ENCODE measurements at places on chromosomes 5 and 9. TPM values are rescaled to one million over a fixed set of nuclear protein-coding genes. Genes with fewer than 3 reads are reported as not detected.

CCL21 gene
- total RNA-seq = not detected

PLK2 gene
- total RNA-seq = 3.3 TPM

PCDHA9 gene
- total RNA-seq = not detected

GRCh38 chr5:43191740-43192557 is at the start of gene NIM1K:
TSS of gene NIM1K (plus strand) at chr5:43192225. CDS start at chr5:43245776, 53,551 bp downstream.
- H3K27ac ChIP-seq = peak within 1 kb of the TSS; percentile 28
- peaks cover 28% of the 10 kb centered on the region for H3K4me1 ChIP-seq
- H3K4me3 ChIP-seq = peak within 1 kb of the TSS; percentile 77
- H3K27me3 ChIP-seq = peaks cover 21% of the 10 kb centered on the region
- H3K36me3 ChIP-seq = peaks cover 6% of the 10 kb centered on the region

GRCh38 chr5:140166911-140167310 is 8.1 kb upstream of the CYSTM1 start:
- no peak for DNase-seq
- H3K4me1 ChIP-seq = peaks cover 6% of the 10 kb centered on the region
- no peaks in the 10 kb centered on the region for H3K36me3 ChIP-seq
- no peak overlapping the region for H3K4me3 ChIP-seq
- H3K27me3 ChIP-seq = peaks cover 5% of the 10 kb centered on the region

DNA sequence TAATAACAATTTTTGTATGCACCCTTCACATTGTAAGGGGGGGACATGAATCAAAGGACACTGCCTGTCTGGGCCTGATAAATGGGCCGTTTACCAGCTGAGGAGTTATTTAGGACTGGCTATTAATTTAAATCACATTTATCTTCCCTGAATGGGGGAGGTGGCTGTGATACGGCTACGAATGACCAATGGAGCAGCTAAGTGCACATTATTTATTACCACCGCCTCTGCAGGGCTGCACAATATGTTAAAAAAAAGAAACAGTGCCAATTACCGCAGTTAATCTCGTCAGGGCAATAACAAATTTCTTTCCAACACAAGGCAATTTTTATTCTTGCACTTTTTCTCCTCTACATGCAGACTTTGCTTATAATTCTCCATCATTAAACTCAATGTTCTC is 318.4 kb downstream of the IRX2 start:
- no peak overlapping the region for H3K27ac ChIP-seq
- H3K4me1 ChIP-seq = no peaks in the 10 kb centered on the region
- DNase-seq = no peak
- H3K4me3 ChIP-seq = no peak overlapping the region
- H3K27me3 ChIP-seq = no peaks in the 10 kb centered on the region

DNA sequence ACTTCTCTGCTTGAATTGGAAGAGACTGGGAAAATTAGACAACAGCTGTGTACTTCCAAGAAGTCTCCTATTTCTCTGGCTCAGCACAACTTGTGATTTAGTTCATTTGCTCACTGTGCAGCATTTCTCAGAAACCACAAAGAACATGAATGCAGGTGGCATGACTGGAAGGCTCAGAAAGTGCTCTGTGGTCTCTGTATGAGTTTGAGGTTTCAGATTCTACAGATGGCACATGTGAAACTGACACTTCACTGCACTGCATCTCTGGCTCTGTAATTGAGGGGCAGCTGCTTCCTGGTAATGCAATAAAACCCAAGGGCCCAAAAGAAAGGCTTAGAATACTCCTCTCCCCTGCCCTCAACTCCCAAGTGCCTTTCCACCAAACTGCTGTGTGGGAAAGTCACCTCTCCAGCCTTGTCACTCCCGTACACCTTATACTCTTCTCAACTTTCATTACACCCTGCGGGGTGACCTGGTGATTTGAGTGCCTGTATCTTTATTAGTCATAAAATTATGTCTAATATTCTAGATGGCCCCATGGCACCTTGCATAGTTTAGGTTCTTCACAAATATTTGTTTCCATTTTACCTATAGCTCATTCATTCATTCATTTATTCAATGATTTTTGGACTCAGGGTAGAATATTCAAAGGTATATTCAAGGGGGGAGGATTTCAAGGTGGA is 82.5 kb downstream of the ESM1 start:
- peaks cover 44% of the 10 kb centered on the region for H3K4me1 ChIP-seq
- peak; percentile 83 for DNase-seq
- H3K36me3 ChIP-seq = no peaks in the 10 kb centered on the region
- H3K27ac ChIP-seq = peak overlapping the region; percentile 58
- H3K27me3 ChIP-seq = peaks cover 23% of the 10 kb centered on the region

DNA sequence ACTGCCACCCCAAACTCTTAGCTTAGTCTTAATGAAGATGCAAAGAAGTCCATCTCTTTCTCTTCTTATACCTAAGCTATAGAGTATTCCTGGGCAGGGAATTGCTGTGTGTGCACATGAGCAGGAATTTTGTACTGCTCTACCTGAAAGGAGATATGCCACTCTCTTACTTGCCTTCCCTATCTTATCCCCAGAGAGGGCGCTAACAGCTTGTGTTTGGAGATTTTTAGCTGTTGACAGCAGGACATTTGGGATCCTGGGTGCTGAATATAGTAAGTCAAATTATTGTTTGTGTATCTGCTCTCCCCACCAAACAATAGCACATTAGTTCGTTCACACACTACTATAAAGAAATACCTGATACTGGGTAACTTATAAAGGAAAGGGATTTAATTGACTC is 159.5 kb downstream of the GABRG2 start:
- H3K4me1 ChIP-seq = no peaks in the 10 kb centered on the region
- no peak overlapping the region for H3K27ac ChIP-seq
- DNase-seq = no peak
- no peak overlapping the region for H3K4me3 ChIP-seq
- no peaks in the 10 kb centered on the region for H3K36me3 ChIP-seq

DNA sequence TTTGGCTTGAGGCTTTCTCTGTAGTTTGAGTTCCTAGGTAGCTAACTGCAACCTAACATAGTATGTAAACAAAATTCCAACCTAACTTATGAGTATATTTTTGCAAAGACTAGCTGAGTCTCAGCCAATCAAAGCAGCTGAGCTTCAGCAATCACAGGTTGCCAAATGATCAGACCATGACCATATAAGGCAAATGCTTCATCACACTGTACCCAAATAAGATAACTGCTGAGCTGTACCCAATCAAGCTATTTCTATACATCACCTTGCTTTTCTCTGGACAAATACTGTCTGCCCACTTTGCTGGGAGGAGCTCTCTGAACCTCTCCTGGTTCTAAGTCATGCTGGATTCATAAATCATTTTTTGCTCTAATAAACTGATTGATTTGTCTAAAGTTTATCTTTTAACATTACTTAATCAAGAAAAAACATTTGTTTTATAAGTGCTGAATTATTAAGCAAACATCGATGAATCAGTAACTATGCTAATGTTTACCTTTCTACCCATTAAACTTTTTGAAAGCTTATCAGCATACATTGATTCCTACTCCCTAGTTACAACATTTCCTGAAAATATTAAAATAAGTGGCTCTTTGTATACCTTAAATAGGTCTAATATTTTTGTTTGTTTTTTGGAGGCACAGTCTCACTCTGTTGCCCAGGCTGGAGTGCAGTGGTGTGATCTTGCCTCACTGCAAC is 129.7 kb upstream of the PCA3 start:
- H3K36me3 ChIP-seq = peaks cover 3% of the 10 kb centered on the region
- H3K4me1 ChIP-seq = peaks cover 36% of the 10 kb centered on the region
- H3K27me3 ChIP-seq = no peaks in the 10 kb centered on the region
- no peak overlapping the region for H3K27ac ChIP-seq
- no peak for DNase-seq

DNA sequence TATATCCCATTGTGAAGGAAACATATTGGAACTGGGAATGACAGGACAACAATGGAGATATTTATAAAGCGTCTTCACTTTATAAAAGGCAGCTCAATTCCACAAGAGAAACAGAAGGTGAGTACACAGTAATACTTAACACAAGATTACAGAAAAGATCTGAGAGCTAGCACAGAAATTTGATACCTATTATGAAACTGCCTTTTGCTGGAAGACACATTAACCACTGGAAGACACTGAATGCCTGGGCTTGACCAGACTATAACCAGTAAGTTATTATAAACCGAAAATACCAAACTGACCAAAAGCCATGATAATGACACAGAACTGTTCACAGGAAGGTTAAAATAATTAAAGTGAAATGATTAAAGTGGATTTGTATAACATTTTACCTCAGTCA is 195.4 kb downstream of the NR2F1-AS1 start:
- no peaks in the 10 kb centered on the region for H3K4me1 ChIP-seq
- no peak for DNase-seq
- no peak overlapping the region for H3K4me3 ChIP-seq
- no peak overlapping the region for H3K27ac ChIP-seq

DNA sequence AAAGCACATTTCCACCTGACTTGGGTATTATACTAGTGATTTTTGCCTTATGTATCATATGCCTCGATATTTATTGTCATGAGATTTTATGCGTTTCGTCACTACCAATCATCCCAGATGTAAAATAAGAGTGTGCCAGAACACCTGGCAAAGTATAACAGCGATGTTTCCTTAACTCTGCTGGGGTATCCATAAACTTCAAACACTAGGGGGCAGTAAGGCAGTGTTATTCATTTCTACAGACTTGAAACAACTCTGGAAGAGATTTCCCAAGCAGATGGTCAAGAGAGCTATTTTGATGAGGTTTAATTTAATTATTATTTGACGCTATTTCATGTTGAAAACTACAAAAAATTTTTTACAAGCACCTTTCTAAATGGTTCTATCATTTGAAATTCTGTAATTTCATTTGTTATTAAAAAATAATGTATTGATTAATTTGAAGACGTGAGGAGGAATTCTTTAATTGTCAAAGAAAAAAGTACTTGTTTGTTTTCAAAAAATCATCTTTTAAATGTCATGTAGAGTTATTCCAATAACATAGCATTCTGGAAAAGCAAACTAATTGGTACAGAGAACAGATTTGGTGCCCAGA is 388.5 kb upstream of the CTNND2 start:
- no peak for DNase-seq
- no peaks in the 10 kb centered on the region for H3K27me3 ChIP-seq
- H3K27ac ChIP-seq = no peak overlapping the region
- no peaks in the 10 kb centered on the region for H3K36me3 ChIP-seq

DNA sequence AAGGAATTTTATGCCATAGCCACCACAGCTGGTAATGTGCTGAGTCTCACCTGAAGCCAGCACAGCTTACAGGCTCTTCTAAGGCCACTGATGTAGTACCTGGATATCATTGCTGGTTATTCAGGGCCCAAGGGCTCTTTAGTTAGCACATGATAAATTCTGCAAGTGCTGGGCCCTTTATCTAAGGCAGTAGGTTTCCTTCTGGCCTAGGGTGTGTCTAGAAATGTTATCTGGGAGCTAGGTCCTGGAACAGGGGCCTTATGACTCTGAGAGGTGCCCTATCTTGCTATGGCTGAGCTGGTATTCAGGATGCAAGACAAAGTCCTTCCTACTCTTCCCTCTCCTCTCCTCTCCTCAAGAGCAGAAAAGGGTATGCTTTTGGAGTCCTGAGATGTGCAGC is 1424.5 kb upstream of the NUDT12 start:
- H3K27ac ChIP-seq = no peak overlapping the region
- no peaks in the 10 kb centered on the region for H3K27me3 ChIP-seq
- DNase-seq = no peak
- H3K4me1 ChIP-seq = no peaks in the 10 kb centered on the region
- H3K36me3 ChIP-seq = no peaks in the 10 kb centered on the region
- H3K4me3 ChIP-seq = no peak overlapping the region

DNA sequence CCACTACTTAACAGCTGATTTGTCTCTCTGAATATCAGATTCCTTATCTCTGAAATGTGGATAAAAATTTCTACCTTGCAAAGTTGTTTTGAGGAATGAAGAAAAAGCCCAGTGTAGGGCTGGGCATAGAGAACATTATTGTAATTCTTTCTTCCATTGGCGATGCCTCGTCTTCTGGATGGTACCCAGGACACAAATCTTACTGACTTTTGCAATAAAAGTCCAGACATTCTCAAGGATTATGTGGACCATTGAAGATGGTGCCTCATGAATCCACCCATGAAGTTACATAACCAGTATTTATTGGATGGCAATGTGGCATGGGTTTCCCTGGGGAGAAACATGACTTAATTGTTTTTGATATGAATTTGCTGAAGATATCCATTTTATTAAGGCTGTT is 33.1 kb downstream of the NNT start:
- no peak overlapping the region for H3K4me3 ChIP-seq
- no peaks in the 10 kb centered on the region for H3K27me3 ChIP-seq
- peaks cover 3% of the 10 kb centered on the region for H3K4me1 ChIP-seq
- peaks cover 51% of the 10 kb centered on the region for H3K36me3 ChIP-seq

GRCh38 chr5:116576053-116576713 is 1.6 kb upstream of the SEMA6A start:
- peaks cover 1% of the 10 kb centered on the region for H3K36me3 ChIP-seq
- no peak overlapping the region for H3K27ac ChIP-seq
- peaks cover 31% of the 10 kb centered on the region for H3K4me1 ChIP-seq
- DNase-seq = peak; percentile 58
- peaks cover 71% of the 10 kb centered on the region for H3K27me3 ChIP-seq

GRCh38 chr5:10712574-10713366 is 48.3 kb downstream of the DAP start:
- no peak overlapping the region for H3K4me3 ChIP-seq
- no peak for DNase-seq
- no peak overlapping the region for H3K27ac ChIP-seq
- peaks cover 23% of the 10 kb centered on the region for H3K36me3 ChIP-seq
- H3K27me3 ChIP-seq = no peaks in the 10 kb centered on the region
- H3K4me1 ChIP-seq = peaks cover 4% of the 10 kb centered on the region

DNA sequence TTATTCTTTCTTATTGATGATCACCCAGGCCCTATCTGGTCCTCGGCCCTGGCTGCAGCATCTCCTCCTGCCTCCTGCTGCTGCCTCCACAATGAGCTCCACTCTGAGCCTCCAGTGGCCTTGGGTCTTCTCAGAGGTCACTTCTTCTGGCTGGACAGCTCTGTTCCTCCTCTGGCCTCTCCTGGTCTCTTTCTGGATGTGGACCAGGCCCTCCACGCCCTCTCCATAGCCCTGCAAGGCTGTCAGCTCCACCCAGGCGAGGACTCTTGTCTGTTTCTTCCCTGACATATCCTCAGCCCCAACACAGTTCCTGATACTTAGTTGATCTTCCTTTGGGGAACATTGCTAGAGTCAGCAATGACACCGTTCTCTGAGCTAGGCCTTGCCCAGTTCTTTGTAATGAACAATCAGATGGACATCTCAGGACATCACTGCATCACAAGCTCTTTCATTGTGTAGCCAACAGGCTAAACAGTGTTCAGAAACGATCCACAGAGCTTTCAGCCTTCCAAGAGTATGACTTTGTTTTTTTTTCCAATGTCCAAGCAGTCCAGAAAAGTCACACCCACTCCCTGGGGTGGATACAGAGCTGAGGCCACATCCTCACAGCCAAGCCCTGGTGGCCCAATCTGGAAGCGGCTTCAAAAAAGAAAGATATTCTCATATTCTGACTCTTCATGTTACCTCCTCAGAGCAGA is 62.5 kb upstream of the DNAH5 start:
- H3K36me3 ChIP-seq = no peaks in the 10 kb centered on the region
- no peak overlapping the region for H3K4me3 ChIP-seq
- peaks cover 7% of the 10 kb centered on the region for H3K4me1 ChIP-seq

GRCh38 chr5:157917899-157918809 is 59.2 kb upstream of the CLINT1 start:
- H3K36me3 ChIP-seq = no peaks in the 10 kb centered on the region
- H3K27me3 ChIP-seq = no peaks in the 10 kb centered on the region
- H3K4me1 ChIP-seq = peaks cover 29% of the 10 kb centered on the region
- peak overlapping the region; percentile 81 for H3K27ac ChIP-seq

- H3K27me3 ChIP-seq = no peaks in the 10 kb centered on the region
- H3K27ac ChIP-seq = no peak overlapping the region
- no peaks in the 10 kb centered on the region for H3K4me1 ChIP-seq
- H3K36me3 ChIP-seq = no peaks in the 10 kb centered on the region
- no peak overlapping the region for H3K4me3 ChIP-seq
Observed at GRCh38 chr5:145471831-145472612, 363.1 kb downstream of the PRELID2 start.
